ENCODE measurements at places on chromosomes 16 and 17. TPM values are rescaled to one million over a fixed set of nuclear protein-coding genes. Genes with fewer than 3 reads are reported as not detected.

The UTS2R gene
- total RNA-seq = not detected

The FBXO47 gene
- not detected for total RNA-seq

The DRC3 gene
- total RNA-seq = 6.7 TPM

DNA sequence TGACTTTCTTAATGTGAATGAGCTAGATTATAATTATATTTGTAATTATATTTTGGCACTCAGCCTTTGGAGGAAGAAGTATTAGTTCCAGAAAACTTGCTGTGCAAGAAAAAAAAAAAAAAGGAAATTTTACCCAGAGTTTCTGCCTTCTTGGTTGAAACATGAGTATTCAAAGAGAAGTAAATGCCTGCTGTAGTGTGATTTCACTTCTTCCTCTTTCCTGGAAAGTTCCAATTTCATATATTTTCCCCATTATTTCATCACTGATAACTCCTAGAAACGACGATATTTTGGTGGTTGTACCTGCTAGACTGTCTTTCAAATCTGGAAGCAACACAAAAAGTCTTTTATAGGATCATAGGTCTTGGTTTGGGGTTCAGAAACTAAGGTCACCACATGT, 20.4 kb upstream of the MPHOSPH6 start:
- no peak for DNase-seq

- no peak for DNase-seq
Observed at GRCh38 chr17:79006046-79006445, 3.5 kb downstream of the CANT1 start.

GRCh38 chr17:64158831-64159590, 29.1 kb upstream of the ERN1 start:
- no peak for DNase-seq

DNA sequence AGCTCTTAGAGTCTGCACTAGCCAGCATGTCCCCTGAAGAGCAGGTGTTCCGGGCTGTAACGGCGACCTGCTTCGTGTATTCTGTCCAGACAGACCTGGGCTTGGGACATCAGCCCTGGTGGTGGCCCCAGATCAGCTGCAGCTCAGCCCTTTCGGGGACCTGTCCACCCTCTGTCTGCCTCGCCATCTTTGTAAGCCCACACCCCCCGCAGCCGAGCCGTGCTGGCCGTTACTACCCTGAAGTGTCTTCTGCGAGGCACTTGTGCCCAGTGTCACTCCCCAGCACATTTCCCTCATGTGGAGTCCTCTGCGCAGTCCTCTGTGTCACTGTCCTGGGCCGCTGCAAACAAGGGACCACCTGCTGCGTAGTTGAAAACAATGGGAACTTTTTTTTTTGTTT, 10.4 kb downstream of the CARD14 start:
- DNase-seq = no peak

GRCh38 chr16:2686912-2687507, 4.7 kb downstream of the KCTD5 start:
- DNase-seq = peak; percentile 37

- DNase-seq = peak; percentile 76
Observed at GRCh38 chr17:74368341-74369081, 1.2 kb downstream of the GPR142 start.

DNA sequence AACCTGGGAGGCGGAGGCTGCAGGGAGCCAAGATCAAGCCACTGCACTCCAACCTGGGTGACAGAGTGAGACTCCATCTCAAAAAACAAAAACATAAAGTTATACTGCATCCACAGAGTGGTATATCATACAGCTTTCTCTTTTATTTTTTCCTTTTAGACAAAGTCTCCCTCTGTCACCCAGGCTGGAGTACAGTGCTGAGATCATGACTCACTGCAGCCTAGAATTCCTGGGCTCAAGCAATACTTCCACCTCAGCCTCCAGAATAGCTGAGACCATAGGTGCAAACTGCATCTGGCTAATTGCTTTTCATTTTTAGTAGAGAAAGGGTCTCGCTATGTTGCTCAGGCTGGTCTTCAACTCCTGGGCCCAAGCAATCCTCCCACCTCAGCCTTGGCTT, 10.0 kb upstream of the COPRS start:
- DNase-seq = no peak

GRCh38 chr16:78035012-78035411, 12.7 kb downstream of the CLEC3A start:
- DNase-seq = no peak

- no peak for DNase-seq
Observed at GRCh38 chr16:62596584-62596983, 560.3 kb upstream of the CDH8 start.

Measured in mucosa of gallbladder (tissue), 1 donor.